NCI-H2171 treated with DMSO at 0.1 percent for 48 hours (cell line): ENCODE measurements at places on chromosomes 4 and X.

DNA sequence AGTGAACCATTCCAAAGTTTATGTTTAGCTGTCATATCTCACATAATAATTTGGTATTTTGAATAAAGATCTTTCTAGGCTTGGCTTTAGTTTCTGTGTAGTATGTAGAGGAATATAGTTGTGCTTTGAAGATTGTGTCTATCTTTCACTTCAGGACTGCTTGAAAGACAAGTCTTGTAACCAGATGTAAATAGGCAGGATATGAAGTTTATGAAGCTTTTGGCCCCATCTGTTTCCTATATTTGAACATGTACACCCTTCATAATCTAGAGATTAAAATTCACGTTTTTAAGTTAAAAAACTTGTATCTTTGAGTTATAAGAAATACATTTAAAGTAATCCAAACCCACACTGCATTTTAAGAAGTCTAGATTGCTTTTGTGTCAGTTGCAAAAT, 11.7 kb upstream of the FREM3 start:
- no peak for DNase-seq

DNA sequence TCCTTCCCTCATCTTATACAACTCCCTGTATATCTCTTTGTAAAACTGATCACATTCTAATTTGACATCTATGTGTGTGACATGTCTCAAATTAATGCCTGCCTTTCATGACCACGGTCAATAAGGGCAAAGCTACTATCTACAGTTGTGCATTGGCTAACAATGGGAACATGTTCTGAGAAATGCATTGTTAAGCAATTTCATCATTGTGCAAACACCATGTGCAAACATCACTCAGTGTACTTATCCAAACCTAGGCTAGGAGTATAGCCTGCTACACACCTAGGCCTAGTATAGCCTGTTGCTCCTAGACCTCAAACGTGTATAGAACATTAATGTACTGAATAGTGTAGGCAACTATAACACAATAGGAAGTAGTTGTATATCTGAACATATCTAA, 95.0 kb downstream of the BANK1 start:
- no peak for DNase-seq

GRCh38 chrX:39721566-39722279, 376.0 kb downstream of the BCOR start:
- DNase-seq: no peak

DNA sequence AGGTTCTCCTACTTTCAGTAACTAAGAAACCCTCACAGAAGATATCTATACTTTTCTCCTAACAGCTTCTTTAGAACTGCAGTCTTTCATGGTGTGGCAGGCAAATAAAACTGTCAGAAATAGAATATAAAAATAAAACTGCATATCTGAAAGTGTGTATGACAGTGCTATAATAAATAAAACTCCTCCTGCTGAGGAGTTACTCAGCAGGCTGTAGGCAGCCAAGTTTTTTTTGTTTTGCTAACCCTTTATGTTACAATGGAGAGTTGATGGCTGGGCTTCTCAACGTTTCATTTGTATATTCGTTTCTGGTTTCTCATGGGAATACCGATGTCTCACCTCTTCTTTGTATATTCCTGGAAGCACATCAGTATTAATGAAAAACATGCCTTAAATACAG, 18.2 kb upstream of the UGT2B10 start:
- DNase-seq: no peak

GRCh38 chr4:166482758-166483157, 609.7 kb downstream of the TLL1 start:
- DNase-seq: no peak

- DNase-seq: no peak
Measured at GRCh38 chrX:139750390-139750789, 42.4 kb upstream of the MCF2 start.

DNA sequence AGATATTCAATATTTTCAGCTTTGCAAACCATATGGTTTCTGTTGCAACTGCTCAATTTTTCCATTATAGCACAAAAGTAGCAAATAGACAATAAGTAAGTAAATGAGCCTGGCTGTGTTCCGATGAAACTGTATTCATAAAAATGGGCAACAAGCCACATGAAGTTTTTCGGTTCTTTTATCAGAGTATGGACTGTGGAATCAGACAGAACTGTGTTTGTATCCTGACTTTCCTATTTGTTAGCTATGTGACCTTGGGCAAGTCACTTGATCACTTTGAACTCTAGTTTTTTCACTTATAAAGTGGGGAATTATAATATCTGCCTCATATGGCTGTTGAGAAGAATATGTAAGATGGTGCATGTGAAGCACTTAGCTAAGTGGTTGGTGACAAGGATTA, 23.4 kb upstream of the ADGRA3 start:
- DNase-seq: no peak

DNA sequence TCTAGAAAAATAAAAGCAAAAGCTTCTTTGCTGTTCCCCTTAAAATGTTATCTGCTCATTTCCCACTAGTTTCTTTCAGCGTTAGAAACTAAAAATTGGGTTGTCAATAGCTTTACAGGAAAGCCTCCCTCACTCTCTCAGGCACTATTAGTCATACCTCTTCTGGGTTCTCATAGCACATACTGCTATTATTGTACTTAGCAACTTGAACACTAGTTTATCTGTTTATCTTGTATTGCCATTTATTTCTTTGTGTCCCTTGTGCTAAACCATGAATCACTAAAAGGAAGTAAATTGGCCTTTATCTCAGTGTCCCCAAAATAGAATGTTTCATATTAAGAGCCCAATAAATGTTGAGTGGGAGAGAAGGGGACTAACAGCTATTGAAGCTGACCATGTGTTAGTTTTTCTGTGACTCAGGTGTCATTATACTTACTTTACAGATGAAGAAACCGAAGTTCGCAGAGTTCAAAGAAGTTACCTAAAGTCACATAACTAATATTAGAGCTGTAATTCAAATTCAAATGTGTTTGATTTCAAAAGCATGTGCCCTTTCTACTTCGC, 124.8 kb upstream of the CITED1 start:
- no peak for DNase-seq

DNA sequence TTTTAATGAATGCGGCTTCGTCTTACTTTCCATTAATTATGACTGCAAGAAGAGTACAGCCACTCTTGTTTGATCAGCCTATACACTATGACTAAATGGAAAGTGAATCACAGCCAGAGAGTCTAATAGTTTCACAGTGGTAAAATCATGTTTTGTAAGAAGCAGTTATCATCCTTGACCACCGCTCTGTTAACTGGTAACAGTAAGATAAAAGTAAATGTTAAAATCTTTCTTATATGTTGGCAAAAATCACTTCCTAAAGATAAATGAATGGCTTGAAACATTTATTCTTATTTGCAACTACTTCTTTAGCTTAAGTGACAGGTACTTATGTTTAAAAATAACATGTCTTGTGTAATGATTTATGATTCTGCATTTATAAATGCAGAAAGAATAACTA, 13.2 kb downstream of the GALNT7 start:
- DNase-seq: no peak

GRCh38 chr4:2076908-2077536, 17.9 kb downstream of the NAT8L start:
- no peak for DNase-seq

DNA sequence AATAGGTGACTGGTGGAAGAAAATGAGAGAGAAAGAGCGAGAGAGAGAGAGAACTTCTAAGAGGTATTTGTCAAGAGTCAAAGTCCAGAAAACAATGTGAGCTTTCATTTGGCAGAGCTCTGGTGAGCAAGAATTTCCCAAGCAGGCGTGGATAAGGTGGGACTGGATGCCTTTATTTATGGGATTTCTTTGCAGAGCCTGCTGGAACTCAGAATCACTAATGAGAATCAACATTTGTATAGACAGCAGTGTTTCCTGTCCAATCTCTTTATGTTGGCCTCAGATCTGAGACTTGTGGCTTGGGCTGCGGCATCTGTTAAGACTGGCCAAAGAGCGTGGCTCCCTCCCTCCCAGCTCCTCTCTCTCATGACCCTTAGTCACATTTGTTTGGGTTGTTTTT, 67.9 kb upstream of the TBL1X start:
- DNase-seq: no peak

DNA sequence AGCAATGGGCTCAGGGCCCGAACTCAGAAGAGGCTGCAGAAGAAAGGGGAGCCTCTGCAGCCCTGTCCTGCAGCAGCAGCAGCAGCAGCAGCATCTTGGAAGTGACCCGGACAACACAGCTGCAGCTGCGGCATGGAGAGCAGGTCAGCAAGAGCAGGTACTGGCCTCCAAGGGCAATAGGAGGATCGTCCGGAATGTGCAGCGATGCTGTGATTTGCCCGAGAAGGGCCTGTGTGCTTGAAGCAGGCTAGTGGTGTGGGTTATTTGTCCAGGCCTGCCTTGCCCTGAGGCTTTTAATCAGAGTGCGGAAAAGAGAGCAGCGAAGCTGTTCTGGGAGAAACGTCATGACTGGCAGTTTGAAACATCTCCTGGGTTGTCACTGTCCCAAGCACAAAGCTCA, 126.0 kb downstream of the F11 start:
- DNase-seq: no peak

- DNase-seq: peak; percentile 28
Measured at GRCh38 chr4:72295966-72296557, 264.3 kb downstream of the NPFFR2 start.

GRCh38 chr4:152558396-152558795, 22.5 kb upstream of the FBXW7 start:
- DNase-seq: no peak

DNA sequence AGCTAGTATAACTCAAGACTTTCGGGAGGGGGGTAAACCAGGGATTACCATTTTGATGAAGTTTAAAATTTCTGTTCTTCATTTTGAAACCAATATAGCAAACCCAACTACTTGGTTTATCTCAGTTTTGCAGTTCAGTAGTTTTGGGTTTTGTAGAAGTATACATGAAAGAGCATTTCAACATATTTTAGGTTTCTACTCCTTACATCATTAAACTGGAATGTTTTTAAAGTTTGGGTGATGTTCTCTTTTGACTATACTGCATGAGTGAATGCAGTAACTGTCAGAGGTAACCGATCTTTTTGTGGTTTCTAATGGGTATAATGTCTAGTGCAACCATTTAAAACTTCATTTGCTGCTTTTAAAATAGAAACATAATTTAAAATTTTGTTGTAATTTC, 248.3 kb upstream of the MAD2L1 start:
- no peak for DNase-seq

GRCh38 chr4:73508651-73509050, 27.1 kb downstream of the AFM start:
- DNase-seq: no peak

GRCh38 chr4:69782651-69783310, 22.4 kb upstream of the SULT1B1 start:
- DNase-seq: no peak

GRCh38 chr4:168139336-168139735, 47.0 kb downstream of the ANXA10 start:
- DNase-seq: no peak

DNA sequence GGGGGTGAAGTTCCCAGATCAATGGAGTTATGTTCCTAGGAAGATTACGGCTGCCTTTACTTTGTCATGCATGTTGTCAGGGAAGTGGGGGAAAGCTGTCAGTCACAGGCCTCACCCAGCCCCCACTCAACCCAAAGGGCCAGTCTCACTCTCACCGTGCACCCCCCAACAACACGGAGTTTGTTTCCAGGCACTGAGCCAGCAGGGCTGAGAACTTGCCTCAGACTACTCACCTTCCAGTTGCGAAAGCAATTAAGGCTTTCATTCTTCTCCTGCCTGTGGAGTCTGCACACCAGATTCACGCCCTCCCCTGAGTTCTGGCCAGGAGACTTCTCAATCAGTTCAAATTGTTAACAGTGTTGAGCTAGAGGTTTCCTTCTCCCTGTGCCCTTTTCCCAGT, 114.3 kb downstream of the SH3BGRL start:
- DNase-seq: no peak

DNA sequence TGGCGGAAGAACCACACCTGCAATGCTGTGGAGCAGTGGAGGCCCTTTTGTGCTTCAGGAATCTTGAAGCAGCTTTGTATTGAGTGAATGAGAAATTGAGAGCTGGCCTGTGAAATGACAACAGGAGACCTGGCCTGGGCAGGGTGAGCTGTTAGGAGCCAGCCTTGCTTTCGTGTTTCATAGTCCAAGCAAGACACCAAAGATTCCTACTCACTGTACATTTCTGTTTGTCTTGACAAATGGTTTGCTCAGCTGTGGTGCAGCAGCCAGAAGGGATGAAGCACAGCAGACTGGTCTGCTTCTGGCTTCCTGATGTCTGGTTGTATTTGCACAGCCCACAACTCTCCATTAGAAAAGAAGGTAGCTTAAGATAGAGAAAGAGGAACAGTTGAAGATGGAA, 96.5 kb downstream of the GATB start:
- DNase-seq: no peak

- no peak for DNase-seq
Measured at GRCh38 chr4:40600850-40601249, 28.8 kb downstream of the RBM47 start.

DNA sequence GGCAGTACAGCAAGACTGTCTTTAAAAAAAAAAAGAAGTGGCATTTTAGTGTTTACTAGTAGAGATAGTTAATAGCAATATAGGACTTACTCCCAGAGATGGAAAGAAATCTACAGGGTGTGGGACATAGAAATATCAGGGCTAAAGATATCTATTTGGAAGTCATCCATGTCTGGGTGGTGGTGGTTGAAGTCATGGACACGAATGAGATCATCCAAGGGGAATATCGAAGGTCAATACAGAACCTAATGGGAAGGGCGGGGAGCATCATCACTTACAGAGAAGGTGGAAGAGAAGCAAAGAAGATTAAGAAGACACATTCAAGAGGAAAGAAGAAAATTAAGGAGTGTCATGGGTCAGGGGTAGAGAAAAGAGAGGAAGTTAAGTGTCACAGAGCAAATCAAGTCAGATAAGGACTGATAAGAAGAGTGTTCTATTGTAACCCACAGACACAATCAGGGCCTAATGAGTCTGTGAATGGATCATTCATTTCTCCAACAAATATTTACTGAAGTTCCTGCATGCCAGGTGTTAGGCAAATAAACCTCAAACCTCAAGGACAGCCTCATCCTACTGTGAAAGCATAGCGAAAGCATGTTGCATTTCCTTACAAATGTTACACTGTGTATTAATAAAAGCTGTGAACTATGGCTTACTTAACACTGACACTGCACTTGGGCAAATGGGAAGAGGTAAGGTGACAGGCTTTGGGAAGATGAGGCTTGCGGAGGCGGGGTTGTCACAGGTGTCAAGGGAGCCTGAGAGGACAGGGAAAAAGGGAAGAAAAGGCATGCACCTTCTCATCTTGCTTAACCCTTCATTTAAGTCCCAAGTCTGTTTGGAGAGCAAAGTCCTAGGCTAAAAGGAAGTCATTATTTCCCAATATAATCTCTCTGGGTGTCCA, 65.3 kb downstream of the ELOVL6 start:
- no peak for DNase-seq

- DNase-seq: no peak
Measured at GRCh38 chr4:41852229-41852628, 83.0 kb upstream of the TMEM33 start.

GRCh38 chr4:163269166-163269565, 63.2 kb downstream of the NPY1R start:
- DNase-seq: no peak

DNA sequence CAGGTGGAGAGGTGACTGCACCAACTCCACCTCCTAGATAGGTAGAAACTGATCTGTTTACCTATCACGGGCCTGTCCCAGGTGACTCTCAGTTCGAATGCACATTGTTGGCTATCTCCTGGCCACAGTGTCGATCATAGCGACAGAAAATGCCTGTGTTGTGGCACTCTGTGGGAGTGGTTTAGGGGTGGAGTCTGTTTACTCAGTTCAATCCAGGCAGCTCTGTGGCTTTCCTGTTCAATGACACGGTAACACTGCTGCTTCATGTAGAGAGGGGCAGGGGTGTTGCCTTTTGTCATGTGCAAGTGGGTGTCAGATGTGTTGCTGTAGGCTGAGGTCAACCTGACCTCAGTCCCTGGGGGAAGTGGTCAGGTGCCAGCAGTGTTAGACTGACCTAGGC, 1602.4 kb downstream of the TECRL start:
- DNase-seq: no peak
